NCI-H1930 (cell line): ENCODE measurements at places on chromosomes 3 and 15.

GRCh38 chr3:125692361-125692760, 97.1 kb upstream of the OSBPL11 start:
- DNase-seq, result no peak

DNA sequence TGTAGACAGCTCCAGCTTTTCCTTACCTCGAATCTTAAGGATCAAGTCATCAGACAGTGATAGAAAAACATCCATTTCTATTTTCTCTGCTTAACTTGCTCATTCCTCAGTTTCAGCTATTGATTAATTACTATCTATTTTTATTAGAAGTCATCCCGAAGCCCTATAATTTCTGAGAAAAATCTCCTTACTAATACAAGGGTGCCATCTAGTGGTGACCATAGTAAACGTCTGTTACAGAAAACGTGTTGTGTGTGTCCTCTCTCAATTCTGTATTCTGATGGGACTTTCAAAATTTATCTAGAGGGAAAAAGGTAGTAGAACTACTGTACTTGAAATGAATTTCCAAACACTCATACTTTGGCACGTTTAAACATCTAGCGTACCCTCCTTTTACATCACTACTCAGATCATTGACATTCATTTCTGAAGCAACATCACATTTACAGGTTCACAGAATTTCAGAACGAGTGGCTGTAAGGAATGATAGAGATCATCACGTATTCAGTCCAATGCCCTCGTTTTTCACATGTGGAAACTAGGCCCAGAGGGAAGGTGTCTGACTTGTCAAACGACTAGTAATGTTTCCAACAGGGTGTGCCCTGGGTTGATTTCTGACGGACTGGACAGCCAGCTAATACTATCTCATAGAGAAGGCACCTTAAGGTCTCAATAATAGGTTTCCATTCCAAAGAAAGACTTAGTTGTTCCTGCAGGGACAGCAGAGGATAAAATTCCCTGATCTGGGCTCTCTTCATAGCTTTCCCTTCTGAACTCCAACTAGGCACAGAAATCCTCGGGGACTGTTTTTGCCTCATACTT, 25.6 kb downstream of the HACD2 start:
- DNase-seq, result peak; percentile 53

- peak; percentile 32 for DNase-seq
Observed at GRCh38 chr15:71203586-71204474, 88.6 kb downstream of the THSD4 start.

- DNase-seq, result no peak
Observed at GRCh38 chr15:37773111-37773860, 161.2 kb upstream of the TMCO5A start.

- DNase-seq, result no peak
Observed at GRCh38 chr3:184582646-184583577, 21.3 kb downstream of the EPHB3 start.

- no peak for DNase-seq
Observed at GRCh38 chr15:65408324-65409035, 14.3 kb downstream of the IGDCC4 start.
